ENCODE measurements at places on chromosomes 3 and 15. TPM values are rescaled to one million over a fixed set of nuclear protein-coding genes. Genes with fewer than 3 reads are reported as not detected.
A peak's percentile ranks its signal among the peaks of the same experiment; 100 is the strongest.

CPEB1 gene
- total RNA-seq, result 2.1 TPM

COLQ gene
- 1.5 TPM for total RNA-seq

DNA sequence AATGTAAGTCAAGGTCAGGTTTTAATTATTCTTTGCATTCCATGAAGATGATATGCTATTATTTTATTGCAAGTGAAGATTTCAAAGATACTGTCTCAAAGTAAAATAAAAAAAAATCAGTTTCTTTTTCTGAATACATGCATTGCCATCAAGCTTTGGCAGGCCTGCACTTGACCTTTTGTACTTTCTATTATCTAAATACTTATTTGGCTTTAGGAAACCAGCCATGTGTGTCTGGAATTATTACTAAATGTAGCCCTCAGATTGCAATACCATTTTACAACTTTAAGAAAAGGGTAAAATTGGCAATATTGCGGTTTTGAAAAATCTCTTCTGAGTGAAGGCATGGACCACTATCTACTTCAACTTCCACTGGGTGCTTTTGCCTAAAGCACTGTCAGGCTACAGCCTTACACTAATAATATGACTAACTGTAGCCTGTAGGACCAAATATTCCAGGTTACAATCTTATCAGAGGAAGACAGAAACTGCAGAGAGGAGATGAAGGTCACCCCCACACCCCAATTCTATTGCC is 349.4 kb upstream of the DCBLD2 start:
- no peak for DNase-seq

DNA sequence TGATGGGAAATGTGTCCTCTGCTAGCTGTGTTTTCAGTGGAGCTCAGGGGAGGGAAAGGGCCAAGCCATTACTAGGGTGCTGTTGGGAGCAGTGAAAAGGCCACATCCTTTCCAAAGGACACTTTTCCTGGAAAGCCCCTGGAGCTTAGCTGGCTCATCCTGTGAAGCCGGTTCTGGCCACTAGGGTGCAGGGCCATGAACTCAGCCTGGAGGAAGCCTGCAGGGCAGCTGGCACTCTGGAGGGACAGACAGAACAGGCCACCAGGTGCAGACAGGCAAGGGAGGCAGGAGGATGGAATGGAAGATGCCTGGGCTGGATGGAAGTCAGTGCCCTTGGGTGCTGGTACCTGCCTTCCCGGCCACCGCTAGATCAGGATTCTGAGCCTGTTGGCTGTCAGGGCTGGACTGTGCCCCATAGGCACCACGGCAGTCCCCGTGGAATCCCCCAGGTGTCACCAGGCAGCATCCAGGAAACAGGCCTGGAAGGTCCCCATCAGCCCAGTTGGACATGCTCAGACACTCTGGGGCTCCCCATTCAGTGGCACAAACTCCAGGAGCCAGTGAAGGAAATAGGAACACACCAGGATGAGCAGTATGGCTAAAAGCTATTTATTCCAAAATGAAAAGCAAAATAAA is 76.2 kb upstream of the C2CD4B start:
- peak; percentile 60 for DNase-seq
